ENCODE measurements at places on chromosomes 5 and 9.

GRCh38 chr9:107809871-107810460 is 320.4 kb upstream of the KLF4 start:
- DNase-seq: no peak

DNA sequence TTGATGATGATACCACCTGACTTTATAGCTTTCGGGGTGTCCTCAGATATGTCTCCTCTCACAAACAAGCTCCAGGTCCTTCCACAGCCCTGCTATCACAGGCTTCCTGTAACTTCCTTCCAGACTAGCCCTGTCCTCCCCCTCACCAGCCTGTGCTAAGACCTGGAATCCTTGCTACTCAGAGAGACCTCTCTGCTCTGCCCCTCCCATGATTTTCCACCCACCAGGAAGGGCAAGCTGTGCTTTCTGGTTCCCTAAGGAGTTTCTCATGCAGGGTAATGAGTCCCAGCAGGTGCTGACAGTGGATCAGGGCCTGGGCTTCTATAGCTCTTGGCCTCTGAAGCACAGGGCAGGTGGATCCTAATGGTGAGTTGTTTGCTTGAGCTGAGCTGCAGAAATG is 86.9 kb downstream of the AOPEP start:
- DNase-seq: no peak

DNA sequence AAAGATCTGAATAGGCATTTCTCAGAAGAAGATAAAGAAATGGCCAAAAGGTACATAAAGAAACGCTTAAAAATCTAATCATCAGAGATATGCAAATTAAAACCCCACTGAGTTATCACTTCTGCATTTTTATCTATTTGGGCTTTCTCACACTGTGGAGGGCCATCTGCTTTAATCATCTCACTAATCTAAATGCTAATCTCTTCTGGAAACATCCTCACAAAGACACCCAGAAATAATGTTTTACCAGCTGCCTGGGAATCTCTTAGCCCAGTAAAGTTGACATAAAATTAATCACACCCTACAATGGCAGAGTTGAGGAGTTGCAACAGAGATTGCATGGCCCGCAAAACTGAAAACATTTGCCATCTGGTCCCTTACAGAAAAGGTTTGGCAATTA is 407.9 kb upstream of the CYLC2 start:
- DNase-seq: no peak

DNA sequence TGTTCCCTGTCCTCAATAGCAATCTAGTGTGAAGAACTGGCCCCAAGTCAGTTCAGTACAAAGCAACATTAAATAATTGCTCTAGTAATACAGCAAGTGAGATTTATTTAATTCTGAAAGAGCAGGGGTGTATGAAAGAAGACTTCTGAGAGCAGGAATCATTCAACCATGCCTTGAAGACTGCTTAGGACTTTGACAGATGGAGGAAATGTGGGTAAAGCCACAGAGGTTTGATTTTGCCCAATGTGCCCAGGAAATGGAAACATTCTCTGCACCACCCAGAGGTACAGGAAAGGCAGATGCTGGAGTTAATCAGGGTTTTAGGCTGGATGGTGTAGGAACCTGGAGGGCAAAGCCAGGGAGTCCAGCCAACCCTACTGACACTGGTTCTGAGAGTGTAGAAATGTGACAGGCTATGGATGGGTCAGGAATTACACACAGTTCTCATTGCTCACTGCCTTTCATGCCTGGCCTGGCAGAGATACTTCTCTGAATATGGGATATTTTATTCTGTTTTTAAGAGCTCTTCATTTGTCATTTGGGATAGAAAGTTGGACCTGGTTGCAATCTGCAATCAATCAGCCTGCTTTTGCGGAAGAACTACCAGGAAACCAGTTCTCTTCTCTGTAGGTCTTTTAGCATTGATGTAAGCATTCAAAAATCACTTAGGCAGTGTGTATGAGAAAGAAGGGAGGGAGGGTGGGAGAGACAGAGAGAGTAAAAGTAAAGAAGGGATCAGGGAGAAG is 88.3 kb downstream of the BRINP1 start:
- DNase-seq: no peak

DNA sequence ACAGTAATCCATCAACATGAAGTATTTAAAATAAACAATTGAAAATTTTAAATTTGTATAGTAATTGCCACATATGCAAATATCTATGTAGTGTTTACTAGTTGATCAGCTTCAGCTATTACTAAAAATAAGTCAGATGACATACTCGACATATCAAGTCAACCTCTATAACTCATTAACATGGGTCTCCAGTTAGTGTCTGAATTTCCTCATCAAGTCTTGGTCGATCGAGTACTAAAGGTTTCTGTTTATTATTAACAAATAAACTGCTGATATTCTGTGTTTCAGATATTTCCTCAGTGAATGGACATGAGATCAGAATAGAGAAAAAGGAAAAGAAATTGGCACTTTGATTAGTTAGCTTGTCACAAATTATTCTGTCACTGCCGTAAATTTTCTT is 266.5 kb upstream of the ITGA1 start:
- DNase-seq: no peak

DNA sequence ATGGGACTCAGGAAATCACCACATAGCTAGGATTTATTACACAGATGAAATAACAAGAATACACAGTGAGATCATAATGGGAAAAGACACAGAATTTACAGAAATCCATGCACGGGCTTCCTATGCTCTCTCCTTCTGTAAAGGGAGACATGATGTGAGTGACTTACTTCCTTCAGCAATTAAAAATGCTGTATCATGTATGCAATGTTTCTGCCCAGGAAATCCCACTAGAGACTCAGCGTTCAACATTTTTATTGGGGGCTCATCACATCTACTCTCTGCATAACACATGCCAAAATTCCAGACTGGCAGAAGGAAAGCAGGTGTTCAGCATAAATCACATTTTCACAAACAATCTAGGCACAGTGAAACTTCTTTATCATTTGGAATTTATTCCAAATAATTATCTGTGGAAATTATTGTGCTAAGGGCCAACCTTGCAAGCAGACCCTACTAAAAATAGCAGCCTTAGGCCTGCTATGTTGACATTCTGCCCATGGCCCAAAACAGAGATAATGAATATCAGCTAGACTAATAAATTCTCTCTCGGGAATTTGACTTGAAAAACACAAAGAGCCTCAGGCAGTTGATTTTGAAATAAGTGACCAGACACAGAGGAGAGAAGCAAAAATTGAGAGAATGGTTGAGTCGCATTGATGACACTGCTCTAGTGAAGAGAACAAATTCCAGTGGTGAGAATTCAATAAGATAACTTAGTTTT is 31.4 kb upstream of the SELENOP start:
- DNase-seq: no peak

- DNase-seq: no peak
These were observed 20.6 kb downstream of the FAM240B start for GRCh38 chr9:38699337-38699736.

DNA sequence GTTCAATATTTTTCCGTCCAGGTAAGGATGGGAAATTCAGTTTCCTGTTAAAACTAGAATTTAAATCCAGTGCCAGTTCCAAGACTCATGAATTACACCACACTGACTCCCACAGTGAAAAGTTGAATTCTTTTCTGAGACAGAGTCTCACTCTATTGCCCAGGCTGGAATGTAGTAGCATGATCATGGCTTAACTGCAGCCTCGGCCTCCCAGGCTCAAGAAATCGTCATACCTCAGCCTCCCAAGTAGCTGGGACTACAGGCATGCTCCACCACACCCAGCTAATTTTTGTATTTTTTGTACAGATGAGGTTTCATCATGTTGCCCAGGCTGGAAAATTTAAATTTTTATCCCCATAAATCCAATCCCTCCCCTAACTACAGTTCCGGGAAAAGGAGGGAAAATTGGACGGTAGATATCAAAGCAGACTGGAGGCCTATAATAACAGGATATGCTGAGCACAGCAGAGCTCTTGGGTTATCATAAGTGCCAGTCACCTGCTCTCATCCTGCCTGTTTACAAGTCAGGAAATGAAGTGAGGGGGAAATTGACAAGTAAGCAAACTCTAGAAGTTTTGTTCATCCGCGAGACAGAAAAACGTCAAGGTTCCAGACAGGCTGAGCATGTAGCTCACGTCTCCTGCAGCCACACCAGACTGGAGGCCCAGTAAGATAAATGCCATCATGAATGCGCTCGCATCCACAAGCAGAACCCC is 105.7 kb downstream of the UGCG start:
- peak; percentile 1 for DNase-seq

- DNase-seq: no peak
These were observed 87.6 kb downstream of the AMBP start for GRCh38 chr9:113990570-113990907.

- no peak for DNase-seq
These were observed 400.8 kb upstream of the IRX4 start for GRCh38 chr5:2283481-2284045.

- no peak for DNase-seq
These were observed 183.5 kb downstream of the CAVIN4 start for GRCh38 chr9:100761276-100761802.

DNA sequence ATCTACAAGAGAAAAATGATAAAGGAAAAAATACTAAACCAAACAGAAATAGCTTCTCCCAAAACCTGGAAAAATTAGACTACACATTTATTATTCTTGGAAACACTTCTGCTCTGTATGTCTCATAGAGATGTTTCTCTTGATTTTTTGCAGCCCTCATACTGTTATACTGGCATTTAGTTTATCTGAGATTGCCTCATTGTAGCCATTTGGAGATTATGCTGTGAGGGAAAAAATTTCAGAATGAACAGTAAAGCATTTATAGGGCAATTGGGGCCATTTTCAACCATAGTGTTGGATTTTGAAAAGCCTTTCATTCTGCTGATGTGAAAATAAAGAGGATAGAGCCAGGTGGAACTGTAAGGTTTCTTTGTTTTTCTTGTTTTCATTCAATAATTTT is 441.8 kb upstream of the RIOK2 start:
- no peak for DNase-seq

- DNase-seq: no peak
These were observed 115.1 kb upstream of the DAP start for GRCh38 chr5:10876006-10876744.

- DNase-seq: no peak
These were observed 5.3 kb downstream of the CDKN2AIPNL start for GRCh38 chr5:134406390-134406789.

DNA sequence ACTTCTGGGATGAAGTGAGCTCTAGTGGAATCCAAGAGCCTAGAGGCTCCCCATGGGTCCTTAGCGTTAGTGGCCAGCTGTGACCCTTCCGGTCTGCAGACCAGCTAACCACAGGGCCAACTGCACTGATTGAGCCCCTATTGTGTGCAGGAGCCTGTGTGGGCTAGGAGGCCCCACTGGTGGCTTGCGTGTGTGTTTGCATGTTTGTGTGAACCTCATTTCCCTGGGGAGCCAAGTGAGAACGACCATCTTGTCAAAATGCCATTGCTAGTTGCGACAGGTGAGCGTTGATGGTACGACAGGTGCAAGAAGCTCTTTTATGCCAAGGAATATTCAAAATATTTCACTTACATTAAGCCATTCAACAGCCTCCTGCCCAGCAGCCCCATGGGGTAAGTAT is 44.1 kb upstream of the ANKRD33B start:
- no peak for DNase-seq

GRCh38 chr5:31516802-31517201 is 15.1 kb downstream of the DROSHA start:
- DNase-seq: no peak

- no peak for DNase-seq
These were observed 119.4 kb upstream of the MVB12B start for GRCh38 chr9:126207256-126207655.

DNA sequence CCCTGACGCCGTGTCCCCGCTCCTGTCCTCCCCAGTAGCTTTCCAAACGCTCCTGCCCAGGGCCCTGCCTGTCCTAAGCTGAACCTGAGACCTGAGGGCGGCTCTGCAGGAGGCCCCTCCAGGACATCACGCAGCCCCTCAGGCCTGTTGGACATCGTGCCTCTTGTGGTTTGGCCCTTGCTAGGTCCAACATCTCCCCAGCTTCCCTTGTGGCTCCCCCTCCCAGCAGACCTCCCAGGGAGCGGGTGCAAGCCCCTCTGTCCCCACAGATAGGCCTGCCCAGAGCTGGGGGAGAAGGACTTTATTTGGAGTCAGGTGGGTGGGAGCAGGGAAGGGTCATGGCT is 4.1 kb downstream of the OBP2B start:
- no peak for DNase-seq

DNA sequence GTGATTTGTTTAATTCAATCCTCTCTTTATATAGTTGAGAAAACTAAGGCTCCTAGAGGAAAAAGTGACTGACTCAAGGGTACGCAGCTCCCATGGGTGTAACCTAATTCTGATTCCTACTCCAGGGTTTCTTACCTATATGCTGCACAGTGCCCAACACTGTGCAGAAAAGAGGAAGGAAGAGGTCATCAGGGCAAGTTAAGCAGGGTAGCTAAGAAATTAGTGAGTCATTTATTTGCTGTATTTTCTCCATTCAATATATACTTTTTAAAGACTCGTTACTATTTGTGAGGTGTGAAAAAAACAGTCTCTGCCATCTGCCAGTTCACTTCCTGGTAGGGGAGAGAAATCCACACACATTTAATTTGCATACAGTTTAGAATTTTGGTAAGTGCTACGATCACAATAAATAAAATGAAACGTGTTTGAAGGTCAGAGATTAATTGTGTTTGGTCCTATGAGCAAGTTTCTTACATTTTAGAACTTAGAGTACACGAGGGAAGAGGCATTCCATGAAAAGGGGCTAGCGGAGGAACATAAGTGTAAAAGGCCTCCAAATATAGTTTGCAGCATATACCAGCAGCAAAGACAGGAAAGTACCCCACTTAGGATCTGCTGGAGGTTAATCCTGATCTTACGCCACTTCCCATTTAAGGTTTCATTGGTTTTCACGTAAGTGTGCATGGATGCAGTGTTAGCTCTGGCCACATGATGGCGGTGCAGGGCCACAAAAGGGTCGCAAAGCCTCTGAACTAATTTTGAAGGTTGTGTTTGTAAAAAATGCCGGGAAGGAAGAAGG is 59.9 kb upstream of the TLR4 start:
- peak; percentile 6 for DNase-seq

DNA sequence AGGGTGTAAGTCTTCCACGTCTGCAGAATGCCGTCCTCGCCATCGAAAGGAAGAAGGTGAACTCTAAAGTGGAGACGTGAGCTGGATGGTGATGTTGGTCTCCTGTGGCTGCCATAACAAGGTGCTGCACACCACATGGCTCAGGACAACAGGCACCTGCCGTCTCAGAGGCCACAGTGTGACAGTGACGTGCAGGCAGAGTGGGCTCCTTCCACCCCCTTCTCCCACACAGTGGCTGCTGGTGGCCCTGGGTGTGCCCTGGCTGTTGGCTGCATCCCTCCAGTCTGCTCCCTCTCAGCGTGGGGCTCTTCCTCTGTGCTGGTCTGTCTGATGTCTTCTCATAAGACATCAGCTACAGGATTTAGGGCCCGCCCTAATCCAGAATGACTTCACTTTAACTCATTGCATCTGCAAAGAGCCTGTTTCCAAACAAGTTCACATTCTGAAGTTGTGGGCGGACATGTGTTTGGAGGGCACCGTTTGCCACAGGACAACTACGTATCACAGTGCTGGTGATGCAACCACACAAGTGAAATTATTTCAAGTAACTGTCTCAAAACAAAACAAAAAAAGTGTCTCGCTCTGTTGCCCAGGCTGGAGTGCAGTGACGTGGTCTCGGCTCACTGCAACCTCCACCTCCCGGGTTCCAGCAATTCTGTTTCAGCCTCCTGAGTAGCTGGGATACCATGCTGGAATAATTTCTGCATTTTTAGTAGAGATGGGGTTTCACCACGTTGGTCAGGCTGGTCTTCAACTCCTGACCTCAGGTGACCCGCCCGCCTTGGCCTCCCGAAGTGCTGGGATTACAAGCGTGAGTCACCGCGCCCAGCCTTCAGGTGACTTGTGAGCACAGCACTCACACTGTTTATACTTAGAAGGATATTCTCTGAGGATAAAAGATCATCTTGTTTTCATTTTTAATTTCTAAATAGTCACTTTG is 31.2 kb upstream of the CLPTM1L start:
- DNase-seq: no peak
